ENCODE measurements at places on chromosomes 5 and 9.

- no peak for DNase-seq
Measured at GRCh38 chr9:95920017-95920416, 44.5 kb downstream of the ERCC6L2 start.

DNA sequence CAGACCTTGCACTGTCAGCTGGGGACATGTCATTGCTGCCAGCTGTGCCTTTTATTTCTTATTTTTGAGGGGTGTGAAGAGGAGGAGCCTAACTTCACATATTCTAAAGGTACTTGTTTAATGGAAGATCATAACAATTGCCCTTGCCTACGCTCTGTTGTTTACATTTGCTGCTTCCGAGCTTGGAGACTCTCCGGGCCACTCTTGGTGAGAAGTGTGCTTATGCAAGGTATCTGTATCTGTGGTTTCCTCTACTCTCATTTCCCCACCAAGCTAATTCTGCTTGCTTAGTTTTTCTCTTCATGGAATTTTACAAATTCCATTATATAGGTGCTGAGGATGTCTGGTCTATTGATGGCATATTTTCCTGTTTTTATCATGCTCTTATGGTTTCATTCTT lies 105.3 kb downstream of the RASGRF2 start:
- DNase-seq = no peak

GRCh38 chr5:72453246-72453775 lies 53.9 kb downstream of the ZNF366 start:
- DNase-seq = no peak

- DNase-seq = no peak
Measured at GRCh38 chr9:94619026-94619425, 20.3 kb downstream of the FBP1 start.

- no peak for DNase-seq
Measured at GRCh38 chr5:9058161-9058560, 487.7 kb downstream of the SEMA5A start.

- no peak for DNase-seq
Measured at GRCh38 chr5:123089914-123090660, 1.0 kb downstream of the PRDM6 start.

DNA sequence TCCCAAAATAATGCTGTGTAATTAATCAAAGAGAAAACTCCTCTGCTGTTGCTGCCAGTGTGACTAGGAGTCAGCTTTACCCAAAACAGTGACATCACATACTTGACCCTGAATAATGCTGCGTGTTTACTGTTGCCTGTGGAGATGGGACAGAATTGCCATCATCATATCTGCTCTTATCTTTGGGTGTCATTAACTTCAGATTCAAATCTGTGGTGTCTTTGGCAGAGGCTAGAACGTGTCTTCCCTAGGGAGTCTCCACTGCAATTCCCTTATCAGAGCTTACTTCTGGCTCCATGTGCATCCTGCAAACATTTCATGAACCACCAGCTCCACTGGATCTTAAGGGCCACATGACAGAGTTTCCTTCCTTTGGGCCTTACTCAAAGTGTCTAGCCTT lies 88.9 kb upstream of the MRPS30 start:
- DNase-seq = no peak

DNA sequence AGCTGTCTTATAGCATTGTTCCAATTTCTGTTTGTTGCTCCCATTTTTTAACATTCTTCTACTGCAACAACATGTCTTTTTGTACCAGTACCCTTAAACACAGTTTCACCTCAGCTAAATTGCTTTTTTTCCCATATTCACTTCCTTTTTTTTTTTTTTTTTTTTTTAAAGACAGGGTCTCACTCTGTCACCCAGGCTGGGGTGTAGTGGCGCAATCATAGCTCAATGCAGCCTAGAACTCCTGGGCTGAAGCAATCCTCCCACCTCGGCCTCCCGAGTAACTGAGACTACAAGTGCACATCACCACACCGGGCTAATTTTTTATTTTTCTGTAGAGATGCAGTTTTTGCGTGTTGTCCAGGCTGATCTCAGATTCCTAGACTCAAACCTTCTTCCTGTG lies 161.3 kb downstream of the NIPBL start:
- no peak for DNase-seq

DNA sequence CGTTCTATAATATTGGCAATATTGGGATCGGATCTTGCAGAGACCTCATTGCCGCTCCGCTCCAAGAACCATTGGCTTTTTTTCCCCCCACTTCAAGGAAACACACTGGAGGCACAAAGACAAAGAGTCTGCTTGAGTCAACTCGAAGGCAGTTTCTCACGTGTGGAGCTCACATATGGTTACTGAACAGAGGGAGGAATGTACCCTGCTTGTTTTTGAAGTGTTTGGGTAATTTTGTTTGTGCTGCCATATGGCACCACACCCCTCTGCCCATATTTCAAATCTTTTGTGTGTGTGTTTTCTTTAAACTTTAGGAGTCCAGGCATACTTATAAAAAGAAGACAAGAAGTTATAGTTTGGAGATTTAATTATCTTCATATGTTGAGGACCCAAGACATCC lies 595.9 kb downstream of the DTWD2 start:
- no peak for DNase-seq

DNA sequence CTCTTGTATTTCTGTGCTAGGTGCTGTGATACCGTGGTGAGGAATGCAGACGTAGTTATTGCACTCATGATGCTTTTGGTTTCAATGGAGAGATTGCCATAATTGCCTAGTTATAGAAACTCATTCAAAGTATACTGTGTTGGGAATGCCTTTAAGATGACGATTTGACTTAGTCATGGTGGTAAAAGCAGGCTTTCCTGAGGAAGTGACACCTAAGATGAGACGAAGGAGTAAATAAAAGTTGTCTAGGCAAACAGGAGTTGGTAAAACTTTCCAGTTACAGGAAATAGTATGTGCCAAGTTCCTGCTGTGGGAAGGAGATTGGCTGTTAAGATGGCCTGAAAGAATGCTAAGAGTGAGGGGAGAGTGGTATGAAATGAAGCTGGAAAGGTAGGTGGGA lies 48.1 kb downstream of the FOCAD start:
- DNase-seq = no peak

DNA sequence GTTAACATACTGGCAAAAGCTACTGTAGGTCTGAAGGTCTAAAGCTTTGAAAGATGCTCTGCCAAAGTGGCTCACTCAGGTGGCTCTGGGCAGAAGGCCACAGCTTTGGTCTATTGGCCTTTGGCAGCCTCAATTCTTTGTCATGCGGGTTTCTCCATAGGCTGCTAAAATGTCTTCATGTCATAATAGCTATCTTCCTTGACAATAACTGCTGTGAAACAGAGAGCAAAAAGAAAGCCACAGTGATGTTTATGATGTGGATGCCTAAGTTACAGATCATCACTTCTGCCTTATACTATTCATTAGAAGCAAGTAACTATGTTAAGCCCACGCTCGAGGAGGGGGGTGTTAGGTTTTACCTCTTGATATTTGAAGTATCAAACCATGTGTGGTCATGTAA lies 906.1 kb upstream of the CDH9 start:
- DNase-seq = no peak

DNA sequence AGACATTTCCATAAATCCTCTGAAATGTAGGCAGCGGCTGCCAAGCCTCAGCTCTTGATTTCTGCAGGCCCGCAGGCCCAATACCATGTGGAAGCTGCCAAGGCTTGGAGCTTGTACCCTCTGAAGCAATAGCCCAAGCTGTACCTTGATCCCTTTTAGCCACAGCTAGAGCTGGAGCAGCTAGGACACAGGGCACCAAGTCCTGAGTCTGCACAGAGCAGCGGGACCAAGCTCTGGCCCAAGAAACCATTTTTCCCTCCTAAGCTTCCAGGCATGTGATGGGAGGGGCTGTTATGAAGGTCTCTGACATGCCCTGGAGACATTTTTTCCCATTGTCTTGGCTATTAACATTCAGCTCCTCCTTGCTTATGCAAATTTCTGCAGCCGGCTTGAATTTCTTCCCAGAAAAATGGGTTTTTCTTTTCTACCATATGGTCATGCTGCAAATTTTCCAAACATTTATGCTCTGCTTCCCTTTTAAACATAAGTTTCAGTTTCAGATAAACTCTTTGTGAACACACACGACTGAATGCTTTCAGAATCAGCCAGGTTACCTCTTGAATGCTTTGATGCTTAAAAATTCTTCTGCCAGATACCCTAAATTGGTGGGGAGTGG lies 14.4 kb upstream of the ZFR start:
- DNase-seq = no peak

- no peak for DNase-seq
Measured at GRCh38 chr5:142466195-142466971, 141.6 kb upstream of the SPRY4 start.

Measured in activated CD4-positive, alpha-beta T cell treated with anti-CD3 and anti-CD28 coated beads, Interleukin-2, amount 50 U/mL, for 16 hours (primary cell).